ENCODE measurements at places on chromosomes 7 and 10.

DNA sequence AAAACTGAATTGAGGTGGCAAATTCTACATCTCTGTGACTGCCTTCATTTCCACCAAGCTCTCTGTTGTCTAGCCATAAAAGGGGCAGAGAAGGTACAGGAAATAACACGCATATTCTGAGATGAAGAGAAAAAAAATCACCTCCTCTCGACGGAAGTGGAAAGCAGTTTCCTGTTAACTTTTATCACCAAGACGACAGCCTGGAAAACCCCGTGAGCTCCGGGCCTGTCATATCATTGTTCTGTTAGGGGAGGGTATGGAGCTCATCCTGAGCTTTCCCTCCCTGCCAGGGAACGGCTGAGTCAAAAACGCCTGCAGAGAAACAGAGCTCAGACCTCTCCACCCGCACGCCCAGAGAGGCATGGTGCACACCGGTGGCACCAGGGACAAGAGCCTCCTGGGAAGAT is 200.3 kb downstream of the PRPF18 start:
- no peak for DNase-seq

DNA sequence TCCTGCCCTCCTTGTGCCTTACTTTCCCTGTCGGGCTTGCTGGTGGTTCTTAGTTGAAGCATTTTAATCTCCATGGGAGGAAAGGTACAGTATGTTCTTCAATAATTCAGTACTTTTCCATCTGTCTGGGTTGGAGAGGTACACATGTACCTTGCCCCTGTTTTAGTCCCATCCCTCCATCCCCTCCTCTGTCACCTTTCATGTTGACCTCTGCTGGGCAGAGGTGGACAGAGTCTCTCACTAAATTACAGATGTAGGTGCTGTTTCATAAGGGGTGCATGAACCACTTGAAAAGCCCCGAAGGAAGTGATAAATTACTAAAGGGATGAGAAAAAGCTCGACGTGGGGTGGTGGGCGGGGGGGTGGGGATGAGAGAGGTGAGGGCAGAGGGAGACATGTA is 5.4 kb downstream of the AGFG2 start:
- no peak for DNase-seq

- peak; percentile 70 for DNase-seq
Observed at GRCh38 chr10:133307776-133308420, 774 bp downstream of the TUBGCP2 start.

- no peak for DNase-seq
Observed at GRCh38 chr7:107104801-107105200, 60.3 kb downstream of the PRKAR2B start.

- no peak for DNase-seq
Observed at GRCh38 chr7:157903710-157904109, 566.9 kb downstream of the DNAJB6 start.

GRCh38 chr10:33005322-33006301 is 47.6 kb upstream of the ITGB1 start:
- DNase-seq = no peak

GRCh38 chr10:637771-638195 is 51.7 kb downstream of the DIP2C start:
- no peak for DNase-seq

DNA sequence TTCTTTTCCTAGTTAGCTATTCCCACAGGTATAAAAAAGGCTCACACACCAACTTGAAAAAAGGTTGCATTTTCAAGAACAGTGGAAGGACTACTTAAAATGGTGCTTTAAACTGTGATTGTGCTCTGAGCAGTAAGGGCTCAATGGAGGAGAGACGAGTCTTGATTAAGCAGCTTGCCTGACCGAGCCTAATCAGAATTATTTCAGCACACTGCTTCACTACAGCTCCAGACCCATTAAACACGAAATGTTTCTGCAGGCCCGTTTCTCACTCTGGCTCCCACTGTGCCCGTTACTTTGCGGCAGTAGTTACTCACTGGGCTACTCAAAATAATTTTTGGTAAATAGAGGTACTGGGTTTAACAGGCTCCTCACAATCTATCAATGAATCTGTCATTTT is 126.0 kb downstream of the NRCAM start:
- no peak for DNase-seq

DNA sequence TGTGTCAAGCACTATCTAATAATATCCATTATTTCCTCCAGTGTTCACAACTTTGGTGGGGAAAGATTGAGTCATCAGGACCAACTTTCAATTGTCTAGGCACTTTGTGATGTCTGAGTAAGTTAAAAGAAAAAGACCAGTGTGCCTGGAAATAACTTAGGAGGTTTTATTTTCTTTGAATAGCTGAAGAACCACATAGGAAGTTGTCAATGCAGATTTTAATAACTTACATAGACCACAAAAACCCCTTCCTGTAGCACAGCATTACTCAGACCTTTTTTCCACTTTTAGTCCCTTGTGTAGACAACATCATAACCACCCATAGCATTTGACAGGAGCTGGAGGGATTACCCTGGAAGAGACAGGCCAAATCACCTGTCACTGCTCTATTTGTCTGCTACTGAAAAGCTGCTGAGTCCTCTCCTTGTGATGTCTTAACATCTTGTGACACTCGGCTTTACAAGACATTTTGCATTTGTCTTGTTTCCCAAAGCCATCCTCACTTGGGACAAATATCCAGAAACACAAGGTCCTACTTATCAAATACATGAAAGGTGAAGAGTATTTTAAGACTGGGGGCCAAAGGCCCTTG is 241.5 kb upstream of the PTER start:
- DNase-seq = no peak

- DNase-seq = no peak
Observed at GRCh38 chr10:47457826-47458225, 26.1 kb downstream of the ANXA8 start.

GRCh38 chr10:80177781-80178636 is 27.3 kb downstream of the ANXA11 start:
- no peak for DNase-seq

GRCh38 chr7:112192236-112193154 is 13.7 kb downstream of the DOCK4 start:
- DNase-seq = no peak

- DNase-seq = no peak
Observed at GRCh38 chr7:27064159-27064558, 31.6 kb downstream of the HOXA1 start.

DNA sequence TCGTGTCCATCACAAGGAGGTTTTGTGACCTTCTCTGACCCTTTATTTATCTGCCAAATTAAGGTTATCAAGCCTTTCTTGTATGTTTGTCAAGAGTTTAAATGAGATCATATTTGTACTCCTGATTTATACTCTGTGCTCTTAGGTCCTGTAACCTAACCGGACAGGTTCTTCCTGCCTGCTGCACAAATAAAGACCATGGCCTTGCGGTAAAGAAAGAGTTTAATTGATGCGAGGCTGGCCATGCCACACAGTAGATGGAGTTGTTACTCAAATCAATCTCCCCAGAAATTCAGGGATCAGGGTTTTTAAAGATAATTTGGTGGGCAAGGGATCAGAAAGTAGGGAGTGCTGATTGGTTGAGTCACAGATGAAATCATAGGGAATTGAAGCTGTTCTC is 79.5 kb upstream of the LRGUK start:
- DNase-seq = no peak

DNA sequence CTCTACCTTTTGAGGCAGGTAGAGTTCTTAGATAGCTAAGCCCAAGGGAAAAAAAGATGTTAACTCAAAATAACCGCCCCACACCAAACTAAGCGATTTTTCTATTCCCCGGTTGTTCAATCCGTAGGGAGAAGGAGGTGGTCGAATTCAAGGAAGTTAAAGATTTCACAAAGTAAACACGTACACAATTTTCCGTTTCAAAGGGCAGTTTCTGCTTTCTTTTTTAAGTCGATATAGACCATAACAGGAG is 842 bp downstream of the KBTBD2 start:
- no peak for DNase-seq

DNA sequence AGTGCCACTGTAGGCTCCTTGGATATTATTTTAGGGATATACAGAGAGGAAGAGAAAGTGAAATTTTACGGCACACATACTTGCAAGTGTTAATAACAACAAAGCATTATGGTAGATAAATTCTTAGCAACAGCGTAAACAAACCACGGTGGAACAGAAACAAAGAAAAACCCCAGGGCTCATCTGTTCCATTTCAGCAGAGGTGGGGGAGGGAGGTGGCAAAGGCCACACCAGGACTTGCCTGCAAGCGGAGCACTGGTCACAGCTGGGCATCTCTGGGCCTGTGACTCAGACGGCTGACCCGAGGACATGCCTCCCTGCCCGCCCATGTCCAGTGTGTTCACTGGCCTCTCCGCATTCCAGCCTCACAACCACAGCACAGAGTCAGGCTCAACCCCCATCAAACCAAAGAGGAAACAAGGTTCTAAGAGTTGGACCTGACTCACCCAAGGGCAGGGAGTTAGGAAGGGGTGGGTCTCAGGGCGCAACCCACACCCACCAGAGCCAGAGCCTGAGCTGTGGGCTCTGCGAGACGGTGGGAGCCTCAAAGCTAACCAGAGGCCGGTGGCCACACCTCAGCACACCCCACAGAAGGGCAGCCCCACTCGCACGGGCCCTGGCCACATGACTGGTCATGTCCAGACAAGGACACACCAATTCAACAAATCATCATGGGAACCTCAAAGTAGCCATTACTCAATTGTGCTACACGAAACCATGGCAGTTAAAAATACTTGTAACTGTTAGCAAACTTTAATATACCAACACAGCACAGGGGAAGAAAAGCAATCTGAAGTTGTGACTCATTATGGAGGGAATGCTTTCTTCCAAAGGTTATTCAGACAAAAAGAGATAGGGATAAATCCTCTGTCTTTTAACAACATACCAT is 10.7 kb downstream of the ESYT2 start:
- peak; percentile 17 for DNase-seq

- DNase-seq = no peak
Observed at GRCh38 chr7:116863936-116864500, 1.6 kb downstream of the CAPZA2 start.

DNA sequence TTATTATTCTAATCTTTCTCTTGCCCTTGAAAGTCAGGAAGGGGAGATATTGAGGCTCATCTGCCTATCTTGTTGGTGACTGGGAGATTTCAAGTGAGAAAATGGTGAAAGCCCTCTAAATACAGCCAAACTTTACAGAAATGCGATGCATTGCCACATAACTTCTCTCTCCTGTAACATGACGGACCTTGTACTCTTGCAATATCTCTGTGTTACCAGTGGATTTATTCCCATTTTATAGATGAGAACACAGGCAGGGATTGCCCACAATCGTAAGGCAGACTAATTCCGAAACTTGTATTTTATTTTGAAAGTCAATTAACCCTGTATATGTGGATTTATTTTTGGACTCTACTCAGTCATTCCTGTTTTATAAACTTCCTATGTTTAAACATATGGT is 57.3 kb upstream of the MPP7 start:
- DNase-seq = no peak

DNA sequence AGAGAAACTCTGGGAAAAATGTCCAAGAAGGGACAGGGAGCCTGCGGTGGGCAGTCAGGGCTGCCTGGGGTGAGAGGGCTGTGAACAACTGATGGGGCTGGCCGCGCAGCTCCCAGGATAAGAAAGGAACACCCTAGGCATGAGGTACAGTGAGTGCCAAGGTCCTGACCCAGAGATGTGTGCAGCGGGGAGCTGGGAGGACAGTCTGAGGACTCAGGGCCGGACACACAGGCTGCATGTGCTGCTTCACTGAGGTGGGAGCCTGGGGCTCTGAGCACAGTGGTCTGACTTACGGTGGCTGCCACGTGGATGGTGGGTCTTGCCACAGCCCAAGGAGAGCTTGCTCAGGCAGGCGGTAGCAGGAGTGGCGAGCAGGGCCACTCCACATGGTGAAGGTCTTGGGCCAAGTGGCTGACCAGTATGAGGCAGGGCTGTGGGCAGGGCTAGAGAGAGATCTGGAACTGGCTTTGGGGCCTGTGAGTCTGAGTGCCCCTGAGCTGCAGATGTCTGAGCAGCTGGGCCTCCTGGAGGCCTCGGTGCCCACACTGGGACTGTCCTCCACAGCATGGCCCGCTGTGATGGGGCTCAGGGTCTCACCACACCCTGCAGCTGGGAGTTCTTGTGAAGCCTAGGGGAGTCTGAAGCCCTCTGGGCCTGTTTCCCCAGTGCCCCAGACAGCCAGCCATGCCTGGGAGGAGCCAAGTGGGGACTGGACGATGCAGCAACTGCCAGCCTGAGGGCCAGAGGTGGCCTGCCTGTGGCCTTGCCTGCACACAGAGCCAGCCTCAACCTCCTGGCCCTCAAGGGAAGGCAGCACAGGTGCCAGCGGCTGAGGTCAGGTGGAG is 60.3 kb downstream of the RASGEF1A start:
- no peak for DNase-seq

DNA sequence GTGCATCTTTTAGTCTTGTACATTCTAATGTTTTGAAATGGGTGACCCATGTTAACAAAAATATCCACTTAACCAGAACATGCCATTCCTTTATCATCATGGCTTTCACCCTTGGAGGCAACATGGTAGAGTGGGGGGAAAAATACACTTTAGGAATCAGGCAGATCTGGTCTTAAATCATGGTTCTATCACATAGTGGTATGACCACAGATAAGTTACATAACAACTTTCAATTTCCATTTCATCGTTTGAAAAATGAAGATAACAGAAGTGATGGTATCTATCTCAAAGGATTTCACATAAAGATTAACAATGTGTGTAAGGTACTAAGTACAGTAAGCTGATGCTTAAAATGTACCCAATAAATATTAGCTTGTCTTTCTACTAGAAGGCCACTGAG is 19.0 kb downstream of the TMEM168 start:
- DNase-seq = no peak

DNA sequence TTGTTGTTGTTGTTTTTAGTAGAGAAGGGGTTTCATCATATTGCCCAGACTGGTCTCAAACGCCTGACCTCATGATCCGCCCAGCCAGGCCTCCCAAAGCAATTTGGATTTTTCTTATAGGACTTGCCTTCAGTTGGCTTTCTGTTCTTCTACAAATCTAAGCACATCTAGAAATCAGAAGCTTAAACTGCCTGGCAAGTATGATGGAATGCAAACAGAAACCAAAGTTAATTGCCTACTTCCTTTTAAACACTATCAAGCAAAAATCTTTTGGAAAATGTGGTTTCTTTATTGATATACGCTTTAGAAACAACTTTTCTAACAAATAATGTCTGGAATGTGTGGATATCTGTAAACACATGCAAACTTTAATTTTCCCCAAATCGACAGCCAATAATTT is 64.9 kb downstream of the USP6NL start:
- no peak for DNase-seq

- DNase-seq = no peak
Observed at GRCh38 chr10:13882119-13882711, 295.4 kb downstream of the PRPF18 start.

DNA sequence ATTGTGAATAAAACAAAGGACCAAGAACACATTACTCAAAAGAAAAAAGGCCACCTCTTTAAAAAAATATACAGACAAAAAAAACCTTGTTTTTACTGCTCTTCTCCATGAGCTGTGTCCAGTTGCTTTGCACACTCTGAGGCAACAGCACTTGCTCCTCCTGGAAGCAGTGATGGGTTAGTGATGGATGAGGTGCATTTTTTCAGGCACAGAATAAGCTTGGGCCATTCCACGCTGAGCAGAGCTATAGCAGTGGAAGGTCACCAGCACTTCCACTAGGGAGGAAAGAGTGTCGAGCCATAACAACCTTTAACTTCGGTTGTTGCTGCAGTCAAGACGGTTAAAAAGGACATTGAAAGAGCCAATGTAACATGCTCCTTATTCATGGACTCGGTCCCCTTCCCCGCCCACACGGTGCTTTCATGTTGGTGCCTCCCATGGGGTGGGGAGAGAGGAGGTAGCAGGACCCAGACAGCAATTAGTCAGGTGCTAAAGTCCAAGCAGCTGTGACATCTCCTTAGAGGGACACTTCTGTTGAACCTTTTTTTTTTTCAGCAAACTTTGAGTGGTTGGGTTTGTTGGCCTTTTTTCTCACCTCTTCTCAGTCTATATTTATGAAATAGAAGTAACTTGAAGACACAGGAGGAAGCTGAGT is 136.5 kb upstream of the ADARB2 start:
- no peak for DNase-seq
